NCI-H345 (cell line): ENCODE measurements at places on chromosomes 3 and 15.

- no peak for DNase-seq
Measured at GRCh38 chr3:59558906-59559720, 509.3 kb upstream of the CFAP20DC start.

- DNase-seq = no peak
Measured at GRCh38 chr3:63132461-63133250, 145.5 kb upstream of the SYNPR start.

DNA sequence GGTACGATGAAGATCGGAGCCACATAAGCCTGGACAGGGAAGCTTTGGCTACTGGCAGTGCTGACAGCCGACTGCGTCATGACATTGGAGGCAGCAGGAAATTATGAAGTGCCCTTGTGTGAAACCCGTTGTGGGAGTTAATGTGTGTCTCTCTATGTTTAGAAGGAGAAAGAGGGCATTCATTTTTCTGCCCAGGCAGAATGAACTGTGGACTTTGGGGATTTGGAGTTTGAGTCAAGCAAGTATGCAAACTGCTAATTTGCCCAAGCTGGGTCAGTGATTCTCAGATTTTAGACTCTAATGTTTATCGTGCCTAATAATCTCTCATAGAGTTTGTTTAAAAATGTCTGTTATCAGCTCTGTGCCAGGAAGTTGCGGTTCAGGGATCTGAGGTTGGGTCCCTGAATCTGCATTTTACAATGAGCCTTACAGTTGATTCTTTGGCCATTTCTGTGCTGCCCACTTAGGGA, 5.6 kb downstream of the CTXND1 start:
- DNase-seq = no peak

DNA sequence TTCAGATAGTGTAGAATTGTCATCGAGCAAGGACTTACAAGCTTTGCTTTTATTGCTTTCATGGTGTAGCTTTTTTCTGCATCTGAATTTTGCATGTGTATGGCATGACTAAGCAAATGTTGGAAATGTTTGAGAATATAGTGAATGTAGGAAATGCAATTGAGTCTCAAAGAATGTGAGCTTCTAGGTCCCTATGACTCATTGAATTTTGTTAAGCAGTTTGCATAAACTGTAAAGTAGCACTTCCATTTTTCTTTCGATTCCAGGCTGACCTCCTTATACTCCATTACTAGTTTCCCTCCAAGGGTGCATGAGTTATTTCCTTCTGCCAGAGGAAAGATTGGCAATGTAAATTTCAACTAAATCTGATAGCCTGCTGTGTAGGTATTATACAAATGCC, 619.2 kb downstream of the DIPK2A start:
- no peak for DNase-seq

DNA sequence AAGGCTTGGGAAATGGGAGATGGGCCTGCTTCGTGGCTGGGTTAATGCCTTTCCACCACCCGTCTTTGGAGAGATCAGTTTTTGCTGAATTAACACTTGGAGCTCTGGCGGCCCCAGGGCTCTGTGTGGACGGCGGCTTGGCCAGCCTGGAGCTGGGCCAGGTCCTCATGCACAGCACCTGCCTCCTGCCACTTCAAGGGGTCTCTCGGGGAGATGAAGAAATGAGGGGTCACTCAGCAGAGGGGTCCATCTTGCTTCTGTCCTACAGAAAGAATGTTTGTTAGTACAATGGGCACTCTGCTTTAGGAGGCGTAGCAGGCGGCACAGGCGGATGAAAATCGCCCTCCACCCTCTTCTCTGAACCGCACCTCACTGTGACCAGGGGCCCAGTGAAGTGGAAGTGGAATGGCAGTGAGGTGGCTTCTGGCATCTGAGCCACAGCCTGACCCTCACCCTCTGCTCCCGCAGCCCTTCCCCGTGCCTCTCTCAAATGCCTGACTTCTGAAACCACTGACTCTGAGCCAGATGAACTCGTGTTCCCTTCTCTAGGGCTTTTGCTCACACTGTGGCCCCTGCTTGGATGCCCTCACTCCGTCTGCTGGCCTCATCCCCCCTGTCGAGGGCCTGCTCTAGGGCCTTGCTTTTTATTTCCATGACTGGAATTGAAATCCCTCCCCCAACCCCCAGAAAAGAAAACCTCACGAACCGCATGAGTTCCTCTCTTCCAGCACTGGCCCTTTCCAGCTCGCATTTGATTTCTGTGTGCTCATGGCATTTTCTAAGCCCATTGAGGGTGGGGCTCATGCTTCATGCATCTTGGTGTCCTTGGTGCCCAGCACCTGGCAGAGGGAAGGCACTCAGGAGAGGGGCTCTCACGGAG, 42.2 kb downstream of the CHDH start:
- no peak for DNase-seq

DNA sequence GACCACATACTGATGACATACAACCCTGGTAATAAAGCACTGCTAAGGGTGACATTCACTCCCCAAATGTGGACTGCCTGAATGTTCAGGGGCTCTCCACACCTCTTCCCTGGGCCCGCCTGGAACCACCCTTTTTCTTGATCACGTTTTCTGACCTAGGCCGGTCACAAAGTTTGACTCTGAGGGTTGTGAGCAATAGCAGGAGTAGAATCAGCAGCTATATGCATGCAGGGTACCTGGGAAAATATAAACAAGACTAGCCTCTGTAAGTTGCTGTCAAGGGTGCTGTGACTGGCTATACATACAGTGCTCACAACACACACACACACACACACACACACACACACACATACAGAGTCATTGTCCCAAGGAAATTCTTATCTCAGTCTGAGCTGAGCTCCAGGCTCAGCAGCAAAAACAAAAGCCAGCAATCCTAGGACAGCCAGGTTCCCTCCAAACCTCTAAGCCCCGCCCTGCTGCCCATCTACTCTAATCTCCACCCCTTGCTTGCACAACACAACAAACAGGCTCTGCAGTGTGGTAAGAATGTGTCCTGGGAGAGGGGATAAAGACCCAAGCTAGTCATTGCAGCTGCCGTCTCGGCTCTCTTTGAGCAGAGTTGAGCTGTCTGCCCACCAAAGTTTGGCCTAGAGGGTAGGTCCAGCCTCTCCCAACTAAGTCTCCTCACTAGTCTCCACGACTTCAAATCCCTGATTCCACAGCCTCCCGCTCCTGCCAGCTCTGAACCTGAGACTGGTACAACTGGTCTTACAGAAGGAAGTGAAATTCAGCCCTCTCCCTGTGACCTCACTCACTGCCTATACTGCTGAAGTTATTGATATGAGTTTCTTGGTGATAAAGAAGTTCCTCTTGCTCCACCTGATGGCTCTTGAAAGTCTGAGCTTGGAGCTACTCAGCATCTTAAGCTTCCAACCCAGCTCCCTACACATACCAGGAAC, 2.2 kb downstream of the BMF start:
- DNase-seq = peak; percentile 27

GRCh38 chr15:87634361-87634760, 622.2 kb downstream of the NTRK3 start:
- no peak for DNase-seq

DNA sequence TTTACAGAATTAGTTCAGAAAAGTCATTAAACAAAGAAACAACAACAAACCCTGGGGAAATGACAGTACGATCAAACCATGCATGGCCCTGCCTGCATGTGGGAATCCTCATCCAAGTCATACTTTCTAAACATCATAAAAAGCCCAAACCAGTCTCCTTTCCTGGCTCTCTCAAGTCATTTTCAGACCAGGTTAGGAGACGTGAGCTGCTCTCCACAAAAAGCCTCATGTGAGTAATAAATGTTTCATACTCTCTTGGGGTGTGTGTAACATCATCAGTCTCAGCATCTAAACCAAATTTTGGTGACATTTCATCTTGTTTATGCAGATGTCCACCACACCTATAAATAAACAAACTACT, 18.9 kb downstream of the GREM1 start:
- no peak for DNase-seq

DNA sequence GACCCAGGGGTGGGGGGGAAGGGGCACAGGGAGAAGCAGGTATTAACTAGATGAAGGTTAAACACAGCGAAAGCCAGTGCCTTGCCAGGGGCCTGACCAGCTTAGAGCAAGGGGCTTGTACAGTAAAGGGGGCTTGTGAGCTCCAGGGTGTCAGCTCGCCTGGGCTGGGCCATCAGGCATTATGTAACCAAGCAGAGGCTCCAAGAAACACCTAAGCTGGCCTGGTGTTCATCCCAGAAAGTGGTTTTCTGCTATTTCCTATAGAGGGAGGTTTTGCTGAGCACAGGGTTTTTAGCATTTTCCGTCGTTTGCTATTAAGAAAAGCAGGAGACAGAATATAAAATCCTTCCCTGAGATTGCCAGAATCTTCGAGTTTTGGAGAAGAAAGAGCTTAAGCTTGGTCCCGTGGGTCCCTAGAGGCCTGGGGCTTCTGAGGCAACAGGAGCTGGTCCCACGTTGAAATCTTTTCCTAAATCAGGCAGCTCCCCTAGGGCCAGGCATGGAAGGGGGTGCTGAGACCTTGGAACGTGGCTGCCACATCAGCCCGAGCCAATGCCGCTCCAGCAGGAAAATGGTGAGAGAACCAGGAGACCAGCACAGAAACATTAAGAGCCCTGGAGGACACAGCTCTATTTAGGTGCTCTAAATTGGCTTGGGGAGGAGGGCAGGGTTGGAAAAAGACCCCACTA, 71.4 kb downstream of the ISG20 start:
- DNase-seq = no peak

GRCh38 chr3:101542957-101543356, 18.7 kb upstream of the TRMT10C start:
- no peak for DNase-seq

- DNase-seq = no peak
Measured at GRCh38 chr15:52805351-52806283, 15.5 kb upstream of the ONECUT1 start.

- DNase-seq = no peak
Measured at GRCh38 chr15:21271566-21271965, 168.7 kb downstream of the POTEB3 start.

DNA sequence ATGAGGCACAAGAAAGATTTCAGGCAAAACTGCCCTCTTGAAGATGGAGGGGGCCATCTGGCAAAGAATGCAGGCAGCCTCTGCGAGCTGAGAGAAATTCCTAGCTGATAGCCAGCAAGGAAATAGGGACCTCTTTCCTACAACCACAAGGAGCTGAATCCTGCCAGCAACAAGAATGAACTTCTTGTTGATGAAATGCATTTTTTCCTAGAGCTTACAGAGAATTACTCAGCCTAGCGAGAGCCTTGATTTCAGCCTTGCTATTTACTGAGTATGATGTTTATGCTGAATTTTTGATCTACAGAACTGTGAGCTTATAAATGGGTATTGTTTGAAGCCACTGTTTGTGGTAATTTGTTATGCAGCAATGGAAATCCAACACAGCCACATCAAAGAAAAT, 148.5 kb upstream of the NAALADL2 start:
- no peak for DNase-seq

- no peak for DNase-seq
Measured at GRCh38 chr3:64163755-64164148, 61.5 kb downstream of the PRICKLE2 start.

- no peak for DNase-seq
Measured at GRCh38 chr3:196563721-196564225, 4.6 kb downstream of the WDR53 start.

DNA sequence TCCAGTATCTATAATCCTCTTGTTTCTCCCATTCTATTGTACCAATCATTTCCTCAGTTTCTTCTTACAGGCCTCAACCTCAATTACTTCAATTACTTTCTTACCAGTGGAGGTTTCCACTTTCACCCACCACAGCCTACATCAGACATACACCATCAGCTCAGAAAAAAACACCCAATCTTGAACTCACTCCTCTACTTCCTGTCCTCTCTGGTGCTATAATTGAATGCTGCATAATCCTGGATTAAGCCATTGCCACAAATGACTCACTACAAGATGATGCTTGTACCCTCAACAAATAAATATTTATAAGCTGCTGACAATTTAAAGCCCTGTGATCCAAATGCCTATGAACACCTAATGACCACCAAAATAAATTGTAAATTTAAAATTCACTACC, 18.5 kb downstream of the RYK start:
- no peak for DNase-seq

- no peak for DNase-seq
Measured at GRCh38 chr3:122508135-122508914, 6.4 kb downstream of the KPNA1 start.

DNA sequence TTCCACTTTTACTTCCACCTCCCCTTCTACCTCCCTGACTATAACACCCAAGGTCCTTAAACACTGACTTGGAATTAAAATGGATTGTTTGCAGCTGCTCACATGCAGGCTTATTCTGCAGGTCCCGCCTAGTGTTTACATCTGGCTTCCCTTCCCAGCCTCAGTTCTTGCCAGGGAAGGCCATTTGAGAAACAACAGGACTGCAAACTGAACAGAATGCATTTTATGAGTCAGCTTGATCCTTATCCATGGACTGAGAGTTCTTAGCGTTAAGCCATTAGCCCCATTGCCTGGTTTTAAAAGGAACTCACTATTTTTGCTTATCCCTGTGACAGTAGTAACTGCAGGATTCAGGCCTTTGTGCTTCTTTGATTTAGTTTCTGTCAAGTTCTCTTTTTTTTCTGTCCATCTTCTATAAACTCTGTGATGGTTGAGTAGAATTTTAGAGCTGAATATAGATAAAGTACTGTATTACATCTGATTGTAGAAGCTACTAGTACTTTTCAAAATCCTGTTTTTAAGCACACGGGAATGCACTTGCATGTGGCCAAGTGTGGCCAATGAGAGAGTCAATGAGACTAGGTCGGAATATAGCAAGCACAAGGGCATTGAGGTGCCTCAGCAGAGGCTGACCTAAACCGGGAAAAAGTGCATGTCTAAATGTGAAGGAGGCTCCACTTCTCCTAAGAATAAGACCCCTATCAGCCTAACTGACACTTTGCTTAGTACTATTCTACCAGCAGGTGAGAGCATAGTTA, 106.4 kb downstream of the TUSC7 start:
- no peak for DNase-seq

- peak; percentile 34 for DNase-seq
Measured at GRCh38 chr3:56800832-56801661, 702 bp downstream of the ARHGEF3 start.

DNA sequence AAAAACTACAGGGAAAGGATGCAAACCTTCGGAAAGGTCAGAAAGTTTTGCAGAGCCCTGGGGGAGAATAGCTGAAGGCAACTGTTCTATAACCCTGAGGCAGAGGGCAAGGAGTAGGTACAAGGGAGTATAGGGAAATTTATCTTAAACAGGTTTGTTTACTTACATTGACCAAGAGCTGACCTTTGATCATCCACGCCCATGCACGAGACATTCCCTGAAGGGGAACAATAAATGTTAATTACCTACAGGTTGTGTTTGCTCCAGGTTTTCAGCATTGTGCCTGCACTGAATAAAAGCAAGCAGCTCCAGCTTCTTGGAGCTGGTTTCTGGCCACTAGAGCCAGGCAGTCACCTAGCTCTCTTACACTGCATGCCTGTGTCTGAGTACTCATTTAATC, 524.5 kb upstream of the TGFBR2 start:
- DNase-seq = no peak
